ENCODE measurements at places on chromosomes 3 and 15.

GRCh38 chr15:57035664-57036063, 117.2 kb downstream of the TCF12 start:
- no peak for DNase-seq

GRCh38 chr3:144643771-144644198, 672.2 kb downstream of the DIPK2A start:
- DNase-seq, result no peak

- DNase-seq, result no peak
These were observed 69.9 kb downstream of the IGF2BP2 start for GRCh38 chr3:185754920-185755319.

- no peak for DNase-seq
These were observed 642 bp downstream of the COX5A start for GRCh38 chr15:74937272-74937589.

GRCh38 chr3:25724948-25725645, 58.1 kb downstream of the NGLY1 start:
- no peak for DNase-seq

DNA sequence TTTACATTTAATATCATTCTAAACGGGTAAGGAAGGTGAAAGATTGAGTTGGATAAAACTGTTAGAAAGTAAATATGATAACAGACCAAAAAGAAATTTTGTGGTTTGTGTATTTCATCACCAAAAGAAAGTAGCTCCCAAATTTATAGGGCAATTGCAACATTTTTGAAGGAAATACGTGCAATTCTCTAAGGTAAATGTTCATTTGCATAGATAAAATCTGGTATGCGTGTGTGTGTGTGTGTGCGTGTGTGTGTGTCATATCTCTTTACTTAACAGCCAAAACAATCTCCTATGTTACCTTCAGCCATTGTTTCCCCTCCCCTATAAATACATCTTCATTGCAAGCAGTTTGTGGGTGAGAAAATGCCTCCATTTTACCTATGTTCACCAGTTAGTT, 208.4 kb downstream of the TNIK start:
- no peak for DNase-seq

GRCh38 chr3:72011485-72011884, 226.5 kb upstream of the PROK2 start:
- DNase-seq, result no peak

DNA sequence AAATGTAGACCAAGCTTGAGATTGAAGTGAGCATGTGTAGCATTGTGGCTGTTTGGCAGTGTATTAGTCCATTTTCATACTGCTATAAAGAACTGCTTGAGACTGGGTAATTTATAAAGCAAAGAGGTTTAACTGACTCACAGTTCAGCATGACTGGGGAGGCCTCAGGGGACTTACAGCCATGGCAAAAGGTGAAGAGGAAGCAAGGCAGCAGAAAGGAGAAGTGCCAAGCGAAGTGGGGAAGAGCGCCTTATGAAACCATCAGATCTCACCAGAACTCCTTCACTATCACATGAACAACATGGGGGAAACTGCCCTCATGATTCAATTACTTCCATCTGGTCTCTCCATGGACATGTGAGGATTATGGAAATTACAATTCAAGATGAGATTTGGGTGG, 8.6 kb upstream of the CERS3 start:
- no peak for DNase-seq

DNA sequence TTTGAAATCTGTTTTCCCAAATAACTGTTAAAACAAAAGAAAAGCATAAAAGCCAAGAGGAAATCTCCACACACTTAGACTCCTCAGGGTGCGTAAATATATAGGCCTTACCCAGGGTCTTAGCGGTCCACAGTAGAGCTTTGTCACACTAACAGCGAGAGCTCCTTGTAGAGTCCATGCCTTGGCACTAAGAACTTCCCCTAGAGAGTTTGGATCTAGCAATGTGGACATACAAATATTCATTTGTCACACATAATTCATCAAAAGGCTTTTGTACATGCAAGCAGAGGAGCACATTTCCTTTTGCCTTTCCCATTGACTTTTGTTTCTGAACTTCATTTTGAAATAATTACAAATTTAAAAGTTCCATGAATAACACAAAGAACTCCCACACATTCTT, 11.0 kb upstream of the SLMAP start:
- DNase-seq, result no peak

GRCh38 chr3:139588450-139588849, 48.9 kb upstream of the RBP1 start:
- peak; percentile 54 for DNase-seq

- no peak for DNase-seq
These were observed 33.9 kb upstream of the CDCP1 start for GRCh38 chr3:45180051-45180450.

- no peak for DNase-seq
These were observed 983.7 kb downstream of the MCTP2 start for GRCh38 chr15:95215017-95215416.

- DNase-seq, result no peak
These were observed 77.2 kb downstream of the MYO1E start for GRCh38 chr15:59295261-59296001.

DNA sequence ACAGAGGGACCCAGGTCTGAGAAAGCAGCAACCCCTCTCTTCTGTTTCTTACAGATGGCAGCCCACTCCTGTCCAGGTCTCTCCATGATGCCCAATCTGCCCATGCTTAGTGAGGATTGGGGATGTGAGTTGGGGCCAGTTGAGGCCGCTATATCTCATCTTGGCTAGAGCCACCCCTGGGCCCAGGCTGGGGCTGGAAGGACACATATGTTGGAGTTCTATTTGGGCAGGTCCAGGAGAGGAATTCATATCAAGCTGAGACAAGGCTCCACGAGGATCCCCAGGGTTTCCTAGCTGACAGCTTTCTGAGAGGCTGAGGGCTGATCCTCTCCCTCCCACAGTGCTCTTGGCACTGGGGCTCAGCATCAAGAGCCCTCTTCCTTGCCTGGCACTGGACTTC, 11.4 kb downstream of the TGM5 start:
- DNase-seq, result no peak

DNA sequence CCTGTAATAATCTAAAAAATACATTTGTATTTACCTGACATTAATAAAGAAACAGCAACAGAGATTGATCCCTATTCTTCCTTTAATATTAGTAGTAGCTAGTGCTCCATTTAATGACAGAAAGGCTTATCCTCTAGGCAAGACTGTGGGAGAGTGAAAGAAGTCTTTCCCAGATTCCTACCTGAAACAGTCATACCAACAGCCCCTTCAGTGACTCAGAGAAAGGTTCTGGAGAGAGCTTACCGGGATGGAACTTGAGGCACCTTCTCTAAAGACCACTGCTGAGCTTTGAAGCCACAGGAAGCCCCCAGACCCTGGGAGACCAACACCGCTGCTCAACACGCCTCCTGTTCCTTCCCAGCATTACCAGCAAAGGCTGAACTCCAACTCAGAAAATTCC, 66.9 kb upstream of the FGF12 start:
- no peak for DNase-seq

GRCh38 chr3:25897019-25897418, 107.1 kb downstream of the OXSM start:
- DNase-seq, result no peak

DNA sequence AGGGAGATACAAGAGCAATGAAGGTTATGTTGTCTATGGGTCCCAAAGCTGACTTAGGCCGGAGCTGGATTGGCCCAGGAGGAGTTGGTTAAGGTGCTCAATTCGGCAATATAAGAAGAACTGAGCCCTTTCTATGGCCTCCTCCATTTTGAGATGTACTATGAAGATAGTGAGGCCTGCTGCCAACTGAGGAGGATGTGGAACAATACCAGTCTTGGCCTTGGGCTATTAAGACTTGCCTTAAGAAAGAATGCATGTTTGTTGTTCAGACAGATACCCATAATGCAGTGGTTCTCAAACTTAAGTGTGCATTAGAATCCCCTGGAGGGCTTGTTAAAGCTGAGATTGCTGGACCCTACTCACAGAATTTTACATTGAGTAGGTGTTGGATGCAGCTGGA, 24.4 kb upstream of the LEKR1 start:
- DNase-seq, result no peak

DNA sequence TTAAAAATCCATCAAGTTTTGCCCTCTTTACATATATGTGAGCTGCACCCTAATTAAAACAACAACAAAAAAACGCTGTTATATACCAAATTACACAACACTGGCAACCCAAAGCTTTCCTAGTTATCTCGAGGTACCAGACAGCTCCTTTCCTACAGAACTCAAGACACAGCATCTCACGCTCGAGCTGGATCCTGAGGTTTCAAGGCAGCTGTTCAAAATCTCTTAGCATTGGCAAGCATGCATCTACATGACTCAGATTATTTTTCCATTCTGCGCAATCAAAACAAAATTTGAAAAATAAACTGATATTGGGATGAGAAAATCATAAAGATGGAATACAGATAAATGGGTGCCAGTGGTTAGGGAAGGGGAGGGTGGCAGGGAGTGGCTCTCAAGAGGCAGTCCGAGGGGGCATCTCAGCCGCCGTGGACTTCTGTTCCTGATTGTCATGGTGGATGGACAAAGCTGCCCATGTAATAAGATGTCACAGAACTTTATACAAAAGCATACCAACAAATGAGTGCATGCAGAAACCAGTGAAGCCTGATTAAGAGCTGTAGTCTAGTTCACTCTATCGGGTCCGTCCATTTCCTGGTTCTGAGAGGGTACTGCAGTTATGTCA, 91.5 kb downstream of the ADAMTS17 start:
- DNase-seq, result no peak

GRCh38 chr3:178705925-178706324, 169.7 kb downstream of the KCNMB2 start:
- DNase-seq, result no peak

DNA sequence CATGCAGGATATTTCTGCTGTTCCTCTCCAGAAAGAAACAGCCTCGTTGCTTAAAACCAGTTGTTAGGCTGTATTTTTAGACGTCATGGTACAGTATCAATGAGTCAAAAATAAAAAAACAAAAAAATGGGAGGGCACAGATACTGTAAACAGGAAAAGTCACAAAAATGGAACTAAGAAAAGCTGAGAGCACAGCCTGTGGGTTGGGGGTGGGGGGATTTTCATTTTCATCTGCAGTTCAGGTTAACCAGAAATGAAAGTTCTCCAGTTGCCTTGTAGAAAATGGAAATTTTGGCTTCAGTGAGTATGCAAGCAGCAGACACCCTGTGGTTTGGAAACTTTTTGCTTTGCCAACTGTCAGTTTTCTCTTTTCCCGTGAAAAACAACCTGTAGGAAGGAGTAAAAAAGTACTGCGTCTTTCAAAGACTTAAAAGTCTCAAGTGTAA, 59.0 kb downstream of the FRMD4B start:
- DNase-seq, result no peak

- DNase-seq, result no peak
These were observed 3.8 kb upstream of the FRMD4B start for GRCh38 chr3:69389520-69390248.

GRCh38 chr15:67836134-67836455, 3.8 kb downstream of the RNU6-1 start:
- DNase-seq, result no peak

DNA sequence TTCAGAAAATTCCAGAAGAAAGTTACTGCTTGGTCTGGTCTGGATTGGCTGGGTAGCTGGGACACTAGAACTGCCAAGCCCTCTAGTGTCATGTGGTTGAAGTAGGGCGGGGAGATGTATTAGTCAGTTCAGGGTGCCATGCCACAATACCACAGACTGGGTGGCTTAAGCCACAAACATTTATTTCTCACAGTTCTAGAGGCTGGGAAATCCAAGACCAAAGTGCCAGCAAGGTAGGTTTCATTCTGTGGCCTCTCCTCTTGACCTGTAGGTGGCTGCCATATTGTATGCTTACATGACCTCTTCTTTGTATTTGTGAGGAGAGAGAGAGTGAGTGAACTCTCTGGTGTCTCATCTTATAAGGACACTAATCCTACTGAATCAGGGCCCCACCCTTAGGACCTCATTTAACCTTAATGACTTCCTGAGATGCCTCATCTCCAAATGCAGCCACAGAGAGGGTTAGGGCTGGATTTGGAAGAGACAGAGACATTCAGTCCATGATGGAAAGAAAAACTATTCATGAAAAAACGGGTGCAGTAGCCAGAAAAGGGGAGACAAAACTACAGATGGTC, 18.1 kb upstream of the ZSCAN2 start:
- DNase-seq, result no peak

- no peak for DNase-seq
These were observed 7.5 kb downstream of the MESP1 start for GRCh38 chr15:89743594-89743993.

DNA sequence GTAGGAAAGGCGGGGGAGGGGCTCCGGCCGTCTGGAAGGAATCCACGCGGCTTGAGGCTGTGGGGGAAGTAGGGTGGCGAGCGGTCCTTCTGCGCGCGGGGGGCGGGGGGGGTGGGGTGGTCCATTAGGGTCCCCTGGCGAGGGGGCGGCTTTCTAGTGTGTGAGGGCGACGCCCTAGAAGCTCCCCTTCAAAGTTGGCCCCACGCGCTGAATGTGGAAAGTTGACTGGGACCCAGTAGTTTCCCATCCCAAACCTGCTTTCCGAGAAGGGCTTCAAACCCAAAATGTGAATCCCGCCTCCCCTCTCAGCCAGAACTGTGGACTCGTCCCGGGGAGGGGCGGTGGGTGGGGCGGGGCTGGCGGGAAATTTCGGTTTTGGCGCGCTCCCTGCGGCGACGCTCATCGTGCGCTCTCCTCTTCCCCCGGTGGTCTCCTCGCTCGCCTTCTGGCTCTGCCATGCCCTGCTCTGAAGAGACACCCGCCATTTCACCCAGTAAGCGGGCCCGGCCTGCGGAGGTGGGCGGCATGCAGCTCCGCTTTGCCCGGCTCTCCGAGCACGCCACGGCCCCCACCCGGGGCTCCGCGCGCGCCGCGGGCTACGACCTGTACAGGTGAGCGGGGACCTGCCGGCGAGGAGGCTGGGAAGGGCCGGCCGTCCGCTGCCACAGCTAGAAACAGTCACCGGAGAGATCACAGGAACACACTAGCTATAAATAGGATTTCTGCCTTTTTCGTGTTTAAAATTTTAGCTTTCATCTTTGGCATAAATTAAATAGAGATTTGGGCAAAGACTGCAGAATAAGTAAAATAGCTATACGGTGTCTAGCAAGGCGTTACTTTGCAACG, 790 bp downstream of the DUT start:
- no peak for DNase-seq

DNA sequence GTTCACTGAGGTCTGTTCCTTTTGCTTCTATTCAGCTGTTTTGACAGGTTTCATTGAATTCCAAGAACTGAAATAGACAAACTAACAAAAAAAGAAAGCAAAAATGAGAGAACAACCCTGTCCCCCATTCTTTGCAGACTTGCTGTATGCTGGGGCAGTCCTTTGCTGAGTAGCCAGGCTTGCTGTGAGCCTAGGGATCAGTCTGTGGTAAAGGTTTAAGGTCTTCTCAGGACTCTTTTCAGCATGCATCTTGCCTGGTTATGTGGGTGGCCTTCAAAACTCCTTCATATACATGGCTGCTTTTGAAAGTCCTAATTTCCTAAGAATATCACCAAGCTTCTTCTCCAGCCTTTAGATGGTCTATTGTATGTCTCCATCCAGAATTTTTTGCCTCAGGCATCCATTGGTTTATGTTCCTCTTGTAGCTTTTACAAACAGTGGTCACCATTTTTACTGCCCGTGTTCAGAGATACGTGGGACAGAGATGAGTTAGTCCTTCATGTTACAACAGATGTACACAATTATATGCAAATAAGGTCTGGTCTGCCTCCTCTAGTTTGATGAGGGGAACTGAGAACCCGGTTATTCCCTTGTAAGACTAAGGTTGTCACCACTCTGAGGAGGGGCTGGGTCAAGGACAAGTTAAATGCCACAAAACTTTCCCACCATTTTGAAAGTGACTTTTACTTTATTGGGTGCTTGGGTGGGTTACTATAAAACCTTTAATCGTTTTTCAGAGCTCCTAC, 41.4 kb downstream of the SACM1L start:
- no peak for DNase-seq

GRCh38 chr3:18027161-18027939, 284.9 kb upstream of the TBC1D5 start:
- no peak for DNase-seq

- DNase-seq, result no peak
These were observed 9.9 kb upstream of the GP9 start for GRCh38 chr3:129050556-129051295.
